ENCODE measurements at places on chromosomes 12 and 14.

DNA sequence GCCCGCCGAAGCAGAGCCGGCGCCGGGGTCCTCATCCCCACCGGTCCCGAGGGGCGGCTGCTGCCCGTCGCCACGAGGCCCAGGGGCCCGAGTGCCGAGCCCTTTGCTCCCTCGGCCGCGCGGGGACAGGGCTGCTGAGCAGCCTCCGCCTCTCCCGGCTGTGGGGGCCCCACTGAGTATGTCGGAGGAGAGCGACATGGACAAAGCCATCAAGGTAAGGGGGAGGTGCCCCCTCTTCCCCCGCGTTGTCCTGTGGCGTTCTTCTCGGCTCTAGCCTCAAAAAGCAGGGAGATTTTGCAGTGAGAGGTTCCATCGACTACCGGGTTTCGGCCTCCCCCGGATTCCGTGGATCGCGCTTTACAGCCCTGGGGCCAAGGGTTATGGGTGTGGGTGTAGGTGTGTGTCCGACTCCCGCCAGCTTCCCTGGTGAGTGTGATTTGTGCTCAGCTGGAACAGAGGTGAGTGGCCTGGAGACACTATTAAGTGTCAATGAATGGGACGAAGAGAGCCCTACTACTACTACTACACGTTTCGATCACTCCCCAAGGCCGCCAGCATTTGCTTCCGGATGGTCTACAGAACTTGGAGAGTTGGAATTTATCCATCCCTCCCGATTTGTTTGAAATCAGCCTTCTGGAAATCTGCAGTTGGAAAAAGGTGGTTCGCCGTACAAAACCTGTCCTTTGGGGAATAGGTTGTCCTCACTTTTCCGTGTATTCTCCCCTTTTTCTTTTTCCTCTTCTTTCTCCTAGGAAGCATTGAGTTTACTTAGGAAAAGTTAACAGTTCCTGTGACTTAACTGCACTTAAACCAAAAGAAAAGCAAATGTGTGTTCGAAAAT lies 748 bp downstream of the MAPKAPK5 start:
- no peak for DNase-seq

- DNase-seq = no peak
These were observed 1.5 kb upstream of the ZFYVE26 start for GRCh38 chr14:67817750-67818438.

DNA sequence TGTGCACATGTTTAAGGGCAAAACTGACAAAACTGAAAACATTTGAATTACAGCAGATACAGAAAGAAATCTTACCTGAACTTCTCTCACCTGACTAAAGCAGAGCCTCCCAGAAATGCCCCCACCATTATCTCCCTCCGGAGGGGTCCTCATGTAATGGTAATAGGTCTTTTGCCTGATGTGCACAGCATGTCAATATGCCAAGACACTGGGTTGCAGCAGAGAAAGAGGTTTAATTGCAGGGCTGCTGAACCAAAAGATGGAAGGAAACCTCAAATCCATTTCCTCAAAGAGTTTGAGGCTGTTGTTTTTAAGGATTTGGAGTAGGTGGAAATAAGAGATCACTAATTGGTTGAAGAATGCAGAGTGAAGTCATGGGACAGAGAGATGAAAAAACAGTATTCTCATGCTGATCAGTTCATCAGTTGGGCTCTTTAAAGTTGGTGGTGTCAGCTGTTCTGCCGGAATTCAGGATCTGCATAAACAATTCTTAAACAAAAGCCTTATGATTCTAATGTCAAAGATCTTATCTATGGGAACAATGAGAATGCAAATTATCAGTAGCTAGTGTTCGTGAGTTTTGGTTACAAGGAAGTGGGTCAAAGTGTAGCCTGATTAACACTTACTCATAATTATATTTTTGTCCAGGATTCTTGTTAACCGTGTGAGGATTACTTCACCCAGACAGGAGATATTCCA lies 18.2 kb downstream of the ANG start:
- no peak for DNase-seq

DNA sequence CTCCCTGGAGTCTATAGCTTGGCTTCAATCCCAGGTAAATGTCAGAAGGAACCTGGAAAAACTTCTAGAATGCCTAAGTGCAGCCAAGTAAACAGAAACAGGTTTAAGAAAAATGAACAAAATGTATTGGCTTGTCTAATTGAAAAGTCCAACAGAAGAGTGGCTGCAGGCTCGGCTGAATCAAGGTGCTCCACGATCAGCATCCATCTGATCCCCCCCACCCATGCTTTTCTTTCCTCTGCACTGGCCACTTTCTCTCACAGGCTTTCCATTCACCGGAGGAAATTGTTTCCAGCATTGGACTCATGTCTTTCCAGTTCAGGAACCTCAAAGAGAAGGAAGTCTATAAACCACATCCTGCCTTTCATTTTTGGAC lies 42.0 kb upstream of the C14orf180 start:
- no peak for DNase-seq

GRCh38 chr14:61678975-61679374 lies 16.3 kb upstream of the HIF1A start:
- no peak for DNase-seq

DNA sequence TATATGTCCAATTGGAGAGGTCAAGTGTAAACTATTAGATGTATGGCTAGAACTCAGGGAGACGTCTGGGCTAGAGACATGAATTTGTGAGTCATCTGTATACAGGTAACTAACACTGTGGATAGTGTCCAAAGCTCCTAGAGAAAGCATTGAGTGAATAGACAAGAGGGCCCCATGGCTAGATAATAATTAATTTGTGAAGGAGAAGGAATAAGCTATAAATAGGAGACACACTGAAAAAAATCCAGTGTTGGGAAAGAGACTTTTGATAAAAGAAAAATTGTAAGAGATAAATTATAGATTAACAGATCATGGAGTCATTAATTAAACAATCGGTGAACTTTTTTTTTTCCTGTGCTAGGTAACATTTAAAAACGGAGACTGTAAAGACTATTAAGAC lies 326.6 kb upstream of the PRICKLE1 start:
- no peak for DNase-seq

GRCh38 chr12:64992116-64992515 lies 129.0 kb downstream of the WIF1 start:
- no peak for DNase-seq
